ENCODE measurements at places on chromosomes 2 and 18. TPM values are rescaled to one million over a fixed set of nuclear protein-coding genes. Genes with fewer than 3 reads are reported as not detected.
A peak's percentile ranks its signal among the peaks of the same experiment; 100 is the strongest.

DNA sequence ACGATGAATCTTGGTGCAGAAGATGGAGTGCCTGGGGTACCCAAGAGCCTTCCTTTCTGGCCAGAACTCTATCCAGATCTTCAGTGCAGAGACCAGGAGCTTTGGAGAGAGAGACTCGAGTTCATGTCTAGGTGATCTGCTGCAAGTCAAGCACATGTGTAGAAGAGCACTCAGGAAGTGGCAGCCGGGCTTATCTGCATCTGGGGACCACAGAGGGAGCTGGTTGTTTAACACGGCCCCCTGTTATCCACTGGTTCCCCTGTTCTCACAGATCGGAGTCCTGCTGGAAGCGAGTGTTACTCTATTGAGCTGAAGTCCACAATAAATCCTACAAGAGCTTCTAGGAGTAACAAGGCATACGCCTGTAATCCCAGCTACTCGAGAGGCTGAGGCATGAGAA lies 128.3 kb downstream of the ACOXL start:
- H3K4me3 ChIP-seq, result no peak overlapping the region
- peaks cover 18% of the 10 kb centered on the region for H3K4me1 ChIP-seq
- peaks cover 13% of the 10 kb centered on the region for H3K27me3 ChIP-seq
- DNase-seq, result no peak

DNA sequence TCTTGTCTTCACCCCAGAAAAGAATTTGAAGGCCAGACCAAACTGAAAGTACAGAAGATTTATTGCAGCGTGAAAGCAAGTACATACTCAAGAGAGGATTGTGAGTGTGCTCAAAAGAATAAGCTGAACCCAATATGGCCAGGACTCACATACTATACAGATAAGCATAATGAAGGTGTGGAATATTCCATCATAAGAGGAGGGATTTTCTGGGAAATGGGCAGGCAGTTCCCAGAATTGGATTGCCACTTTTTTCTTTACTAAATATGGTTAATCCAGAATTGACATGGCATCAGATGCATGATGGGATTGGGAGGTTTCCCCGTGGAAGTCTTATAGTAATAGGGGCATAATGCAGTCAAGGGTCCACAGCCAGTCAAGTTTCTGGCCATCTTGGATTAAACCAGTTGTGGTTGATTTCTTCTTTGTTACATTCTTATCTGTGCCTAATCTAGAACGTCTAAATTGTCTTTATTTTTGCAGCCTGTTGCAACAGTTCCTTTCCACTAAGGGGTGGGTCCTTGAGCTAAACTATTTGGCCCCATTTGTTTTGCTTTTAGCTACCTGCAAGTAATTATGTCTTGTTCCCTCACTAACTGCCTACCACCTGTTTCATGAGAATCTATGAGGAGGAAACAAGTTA lies 9.0 kb downstream of the SP140L start:
- no peak overlapping the region for H3K4me3 ChIP-seq
- no peak overlapping the region for H3K27ac ChIP-seq
- no peaks in the 10 kb centered on the region for H3K36me3 ChIP-seq
- no peaks in the 10 kb centered on the region for H3K4me1 ChIP-seq

LBH gene
- total RNA-seq, result 21.4 TPM

GRCh38 chr2:38076152-38076709 lies 280 bp upstream of the CYP1B1 start:
- H3K27me3 ChIP-seq, result peaks cover 73% of the 10 kb centered on the region
- peak overlapping the region; percentile 47 for H3K4me3 ChIP-seq
- no peaks in the 10 kb centered on the region for H3K36me3 ChIP-seq
- H3K4me1 ChIP-seq, result peaks cover 33% of the 10 kb centered on the region

GRCh38 chr18:77668219-77668618 lies 418.6 kb downstream of the GALR1 start:
- no peaks in the 10 kb centered on the region for H3K4me1 ChIP-seq
- no peak overlapping the region for H3K27ac ChIP-seq
- DNase-seq, result no peak
- H3K4me3 ChIP-seq, result no peak overlapping the region

- no peak overlapping the region for H3K27ac ChIP-seq
- H3K4me1 ChIP-seq, result no peaks in the 10 kb centered on the region
- no peaks in the 10 kb centered on the region for H3K27me3 ChIP-seq
- no peak for DNase-seq
- H3K4me3 ChIP-seq, result no peak overlapping the region
- H3K36me3 ChIP-seq, result no peaks in the 10 kb centered on the region
Observed at GRCh38 chr18:66695281-66695680, 91.4 kb upstream of the CDH19 start.

DNA sequence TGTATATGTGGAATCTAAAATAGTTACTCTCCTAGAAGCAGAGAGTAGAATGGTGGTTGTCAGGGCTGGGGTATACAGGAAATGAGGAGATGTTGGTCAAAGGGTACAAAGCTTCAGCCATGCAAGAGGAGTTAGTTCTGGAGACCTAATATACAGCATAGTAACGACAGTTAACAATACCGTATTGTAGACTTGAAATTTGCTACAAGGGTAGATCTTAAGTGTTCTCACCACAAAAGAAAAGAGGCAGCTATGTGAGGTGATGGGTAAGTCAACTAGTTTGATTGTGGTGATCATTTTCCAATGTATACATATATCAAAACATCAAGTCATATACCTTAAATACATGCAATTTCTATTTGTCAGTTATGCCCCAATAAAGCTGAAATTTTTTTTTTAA lies 98.2 kb upstream of the CYP1B1 start:
- H3K36me3 ChIP-seq, result no peaks in the 10 kb centered on the region
- no peak for DNase-seq
- no peak overlapping the region for H3K4me3 ChIP-seq
- H3K27me3 ChIP-seq, result no peaks in the 10 kb centered on the region

DNA sequence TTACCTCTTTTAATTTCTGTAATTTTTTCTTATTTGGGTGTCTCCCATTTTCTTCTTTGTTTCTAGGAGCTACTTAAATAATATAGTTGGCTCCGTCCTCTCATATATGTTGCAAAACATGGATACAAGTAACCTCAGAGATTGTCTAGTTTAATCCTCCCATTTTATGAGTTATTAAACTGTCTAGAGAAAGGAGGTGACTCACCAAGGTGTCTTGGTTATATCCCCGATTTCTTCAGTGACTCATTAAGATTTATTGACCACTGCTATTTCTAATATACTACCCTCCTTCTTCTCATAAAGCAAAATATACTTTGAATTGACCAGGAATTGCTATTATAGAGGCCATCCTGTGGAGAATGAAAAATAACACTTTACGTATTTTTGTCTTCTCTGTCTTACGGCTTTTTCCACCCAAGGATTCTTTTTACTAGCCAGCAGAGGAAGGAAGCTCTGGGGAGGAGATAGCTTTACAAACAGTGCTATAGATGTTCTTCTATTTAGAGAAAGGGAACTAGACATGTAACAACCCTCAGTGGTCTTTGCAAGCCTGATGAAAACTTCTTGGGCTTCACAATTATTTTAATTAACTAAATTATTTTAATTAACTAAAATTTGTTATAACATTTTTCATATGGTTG lies 300.4 kb upstream of the TNP1 start:
- H3K4me1 ChIP-seq, result peaks cover 15% of the 10 kb centered on the region
- no peak overlapping the region for H3K4me3 ChIP-seq
- no peaks in the 10 kb centered on the region for H3K36me3 ChIP-seq
- DNase-seq, result no peak
- H3K27me3 ChIP-seq, result peaks cover 7% of the 10 kb centered on the region

DNA sequence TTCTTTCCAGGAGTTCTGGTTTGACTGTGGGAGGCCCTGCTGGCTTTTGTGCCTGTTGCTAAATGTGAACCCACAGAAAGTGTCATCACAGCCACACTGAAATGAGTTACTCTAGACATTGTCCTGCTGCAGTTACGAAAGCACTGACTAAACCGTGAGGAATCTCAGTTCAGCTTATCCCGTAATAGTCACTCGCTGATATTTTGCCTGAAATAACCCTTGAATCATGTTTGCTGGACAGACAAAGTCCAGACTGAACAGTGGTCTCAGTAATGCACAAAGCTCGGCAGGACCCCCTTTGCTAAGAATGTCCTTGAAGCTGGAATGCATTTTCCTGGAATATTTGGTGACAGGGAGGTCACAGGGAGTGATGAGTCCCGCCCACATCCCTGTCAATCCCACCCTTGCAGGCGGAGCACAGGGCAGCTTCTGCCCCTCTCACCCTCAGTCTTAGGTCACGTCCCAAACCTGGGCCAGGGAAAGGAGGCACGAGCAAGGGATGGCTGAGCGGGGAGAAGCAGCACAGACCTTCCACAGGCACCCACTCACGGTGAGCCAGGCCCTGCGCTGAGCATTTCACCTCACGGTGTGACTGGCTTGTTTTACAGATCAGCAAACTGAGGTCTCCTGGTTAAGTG lies 53.4 kb downstream of the ADI1 start:
- peaks cover 65% of the 10 kb centered on the region for H3K36me3 ChIP-seq
- H3K4me3 ChIP-seq, result no peak overlapping the region
- DNase-seq, result no peak
